ENCODE measurements at places on chromosomes 1 and 21. TPM values are rescaled to one million over a fixed set of nuclear protein-coding genes. Genes with fewer than 3 reads are reported as not detected.

Gene HAO2
- not detected for total RNA-seq

Gene COA6
- total RNA-seq, result 33.4 TPM

Gene RHBG
- not detected for total RNA-seq

Gene CYP4B1
- total RNA-seq, result not detected

Gene ARTN
- total RNA-seq, result 0.50 TPM

Gene IFI16
- total RNA-seq, result 93.3 TPM

Gene RPS6KC1
- total RNA-seq, result 36.9 TPM

Gene CFAP74
- total RNA-seq, result not detected

Gene FASLG
- total RNA-seq, result not detected

Gene SPATA17
- total RNA-seq, result 0.50 TPM

Gene VWA5B1
- not detected for total RNA-seq

Gene KDF1
- total RNA-seq, result not detected

Gene TFF1
- not detected for total RNA-seq

Gene C1orf115
- 4.2 TPM for total RNA-seq

Gene PGLYRP3
- total RNA-seq, result not detected

Gene F13B
- total RNA-seq, result not detected

Gene CHIA
- total RNA-seq, result not detected

Gene SELENON
- total RNA-seq, result 14.3 TPM

Gene MROH9
- under 0.01 TPM for total RNA-seq

Gene FCRL5
- not detected for total RNA-seq

Gene SLC37A1
- total RNA-seq, result 1.9 TPM

Gene AIRE
- under 0.01 TPM for total RNA-seq

Gene SPRR5
- total RNA-seq, result not detected

Gene ADCY10
- under 0.01 TPM for total RNA-seq

Gene LRRIQ3
- 0.12 TPM for total RNA-seq

Gene TMEM51
- total RNA-seq, result 7.9 TPM

Gene SPRR3
- not detected for total RNA-seq

Gene NR1I3
- not detected for total RNA-seq

Gene FHL3
- total RNA-seq, result 11.7 TPM

Gene ITLN2
- not detected for total RNA-seq

Gene PLA2G2E
- not detected for total RNA-seq

Gene CLCA1
- under 0.01 TPM for total RNA-seq

Gene PRKAA2
- 5.1 TPM for total RNA-seq

Gene USH2A
- under 0.01 TPM for total RNA-seq

Gene TTC4
- total RNA-seq, result 26.6 TPM

Gene OR2L3
- 0.12 TPM for total RNA-seq

Gene RXFP4
- total RNA-seq, result 0.11 TPM

Gene AMY1A
- total RNA-seq, result not detected
